ENCODE measurements at places on chromosomes 7 and 10.

- no peak for DNase-seq
Measured at GRCh38 chr7:115052706-115053105, 130.8 kb downstream of the MDFIC start.

- no peak for DNase-seq
Measured at GRCh38 chr10:98340940-98341310, 72.9 kb upstream of the LOXL4 start.

GRCh38 chr7:95693551-95694333 lies 78.6 kb upstream of the DYNC1I1 start:
- no peak for DNase-seq

- DNase-seq: no peak
Measured at GRCh38 chr7:42493436-42494198, 256.6 kb upstream of the GLI3 start.

GRCh38 chr7:35504365-35504764 lies 190.6 kb downstream of the HERPUD2 start:
- DNase-seq: no peak

DNA sequence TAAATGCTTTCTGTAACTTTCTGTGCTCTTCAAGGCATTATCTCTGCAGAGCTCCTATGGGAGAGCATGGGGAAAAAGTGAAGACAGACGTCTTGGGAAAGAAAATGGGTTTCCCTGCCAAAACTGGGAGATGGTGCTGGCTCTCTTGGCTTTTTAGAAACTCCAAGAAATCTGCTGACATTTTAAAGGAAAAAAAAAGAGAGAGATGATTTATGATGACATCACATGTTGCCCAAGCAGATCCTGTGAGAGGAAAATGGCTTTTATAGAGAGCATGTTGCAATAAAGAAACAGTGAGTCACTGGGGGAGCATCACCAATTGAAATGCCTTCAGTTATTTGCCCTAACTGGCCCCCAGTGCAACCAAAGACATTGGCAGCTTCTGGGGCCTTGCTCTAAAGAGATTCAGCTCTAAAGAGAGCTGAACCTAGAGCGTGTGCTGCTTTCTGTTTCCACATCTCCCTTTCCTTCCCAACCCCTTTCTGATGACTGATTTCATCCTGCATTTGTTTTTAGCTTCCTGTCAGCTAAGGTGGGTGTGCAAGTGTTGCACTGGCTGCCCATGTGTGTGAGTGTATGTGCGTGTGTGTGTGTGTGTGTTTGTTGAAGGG lies 37.7 kb downstream of the LRMDA start:
- no peak for DNase-seq
